ENCODE measurements at places on chromosomes 2 and 18.

DNA sequence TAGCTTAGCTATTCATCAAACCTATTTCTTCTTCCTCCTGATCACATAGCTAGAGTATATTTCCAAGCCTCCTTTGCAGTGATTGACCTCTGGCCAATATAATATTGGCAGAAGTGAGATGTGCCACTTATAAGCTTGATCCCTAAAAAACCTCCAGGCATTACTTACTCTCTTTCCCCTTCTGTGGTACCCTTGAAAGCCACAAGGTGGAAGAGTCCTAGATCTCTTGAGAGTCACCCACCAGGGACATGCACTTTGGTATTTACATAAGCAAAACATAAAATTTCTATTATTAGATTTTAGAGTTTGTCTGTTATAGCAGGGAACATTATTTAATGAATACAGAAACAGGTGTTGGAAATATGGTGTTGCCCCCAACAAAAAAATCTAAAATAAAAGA is 112.0 kb downstream of the EXOC6B start:
- no peak for DNase-seq

GRCh38 chr2:60553495-60554073 is at the start of gene BCL11A:
Gene BCL11A, minus strand, starts transcription at chr2:60553654. Its CDS starts 384 bp downstream, at chr2:60553270.
- DNase-seq, result peak; percentile 52

DNA sequence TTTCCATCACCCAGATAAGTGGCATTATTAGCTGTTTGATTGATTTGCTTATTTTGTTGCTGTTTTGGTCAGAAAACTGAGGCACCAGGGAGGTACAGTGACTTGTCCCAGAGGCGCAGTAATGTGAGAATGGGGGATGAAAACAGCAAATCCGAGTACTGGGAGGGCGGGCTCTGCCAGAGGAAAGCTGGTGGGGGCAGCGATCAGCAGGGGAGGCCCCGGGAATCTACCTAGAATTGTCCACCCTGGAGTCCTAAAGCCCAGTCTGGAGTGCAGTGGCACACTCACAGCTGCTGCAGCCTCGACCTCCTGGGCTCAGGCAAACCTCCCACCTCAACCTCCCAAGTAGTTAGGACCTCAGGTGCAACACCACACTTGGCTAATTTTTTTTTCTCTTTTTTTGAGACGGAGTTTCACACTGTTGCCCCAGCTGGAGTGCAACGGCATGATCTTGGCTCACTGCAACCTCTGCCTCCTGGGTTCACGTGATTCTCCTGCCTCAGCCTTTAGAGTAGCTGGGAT is 17.0 kb upstream of the PTMA start:
- DNase-seq, result no peak

- DNase-seq, result peak; percentile 74
Measured at GRCh38 chr2:224847961-224848850, 132.0 kb upstream of the CCDC195 start.

GRCh38 chr2:160565099-160565845 is 71.7 kb upstream of the RBMS1 start:
- no peak for DNase-seq

DNA sequence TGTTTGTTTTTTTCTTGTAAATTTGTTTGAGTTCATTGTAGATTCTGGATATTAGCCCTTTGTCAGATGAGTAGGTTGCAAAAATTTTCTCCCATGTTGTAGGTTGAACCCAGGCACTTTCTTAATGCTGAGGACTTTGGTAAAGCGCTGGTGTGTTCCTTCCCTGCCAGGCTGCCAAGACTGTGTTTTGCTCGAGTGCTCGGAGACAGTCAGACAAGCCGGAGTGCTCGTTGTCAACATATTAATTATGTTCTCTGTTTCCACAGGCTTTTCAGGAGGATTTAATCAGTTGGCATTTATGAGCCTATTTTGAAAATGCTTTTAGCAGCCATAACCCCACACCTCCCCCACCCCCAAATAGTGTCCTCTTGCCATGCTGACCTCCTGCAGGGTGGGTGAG is 6.4 kb downstream of the MTCL1 start:
- DNase-seq, result no peak

- no peak for DNase-seq
Measured at GRCh38 chr2:63790491-63790890, 51.2 kb upstream of the UGP2 start.

- DNase-seq, result peak; percentile 32
Measured at GRCh38 chr2:42812899-42813479, 20.6 kb upstream of the HAAO start.

- no peak for DNase-seq
Measured at GRCh38 chr18:8177330-8178016, 431.8 kb upstream of the RAB12 start.

- no peak for DNase-seq
Measured at GRCh38 chr2:130853391-130853790, 16.7 kb downstream of the ARHGEF4 start.

- DNase-seq, result no peak
Measured at GRCh38 chr18:72727038-72727655, 140.6 kb downstream of the NETO1 start.

DNA sequence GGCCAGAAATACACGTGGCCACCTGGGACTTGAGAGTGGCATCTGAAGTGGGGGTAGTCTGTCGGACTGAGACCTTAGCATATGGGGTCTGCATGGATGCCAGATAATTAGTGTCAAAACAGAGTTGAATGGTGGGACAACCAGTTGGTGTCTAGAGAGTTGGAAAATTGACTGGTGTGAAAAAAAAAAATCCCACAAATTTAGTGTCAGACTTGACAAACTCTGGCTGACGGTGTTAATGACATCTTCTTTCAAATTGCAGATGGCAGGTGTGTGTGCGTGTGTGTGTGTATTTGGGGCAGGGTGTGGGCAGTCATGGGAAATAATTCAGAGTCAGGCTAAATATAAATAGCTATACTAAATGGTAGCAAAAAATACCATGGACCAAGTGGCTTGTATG is 365.4 kb upstream of the RGPD4 start:
- no peak for DNase-seq

DNA sequence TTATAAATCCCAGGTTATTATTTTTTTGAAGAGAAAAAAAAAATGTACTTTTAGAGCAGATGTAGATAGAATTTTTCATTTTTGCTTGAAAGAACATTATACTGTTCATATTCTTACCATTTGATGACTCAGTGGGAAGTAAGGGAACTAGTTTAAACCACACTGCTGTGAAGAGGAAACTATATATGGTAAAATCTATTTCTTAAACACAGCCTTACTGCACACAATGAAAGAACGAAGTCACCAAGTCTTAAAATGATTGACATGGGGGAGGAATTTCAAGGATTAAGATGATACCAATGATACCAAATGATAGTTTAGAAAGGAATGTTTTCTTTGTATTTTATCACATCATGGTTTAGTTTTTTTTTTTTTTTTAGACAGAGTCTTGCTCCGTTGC is 5.0 kb downstream of the ACTR2 start:
- peak; percentile 71 for DNase-seq

GRCh38 chr2:150981826-150982225 is 279.8 kb downstream of the RBM43 start:
- no peak for DNase-seq

DNA sequence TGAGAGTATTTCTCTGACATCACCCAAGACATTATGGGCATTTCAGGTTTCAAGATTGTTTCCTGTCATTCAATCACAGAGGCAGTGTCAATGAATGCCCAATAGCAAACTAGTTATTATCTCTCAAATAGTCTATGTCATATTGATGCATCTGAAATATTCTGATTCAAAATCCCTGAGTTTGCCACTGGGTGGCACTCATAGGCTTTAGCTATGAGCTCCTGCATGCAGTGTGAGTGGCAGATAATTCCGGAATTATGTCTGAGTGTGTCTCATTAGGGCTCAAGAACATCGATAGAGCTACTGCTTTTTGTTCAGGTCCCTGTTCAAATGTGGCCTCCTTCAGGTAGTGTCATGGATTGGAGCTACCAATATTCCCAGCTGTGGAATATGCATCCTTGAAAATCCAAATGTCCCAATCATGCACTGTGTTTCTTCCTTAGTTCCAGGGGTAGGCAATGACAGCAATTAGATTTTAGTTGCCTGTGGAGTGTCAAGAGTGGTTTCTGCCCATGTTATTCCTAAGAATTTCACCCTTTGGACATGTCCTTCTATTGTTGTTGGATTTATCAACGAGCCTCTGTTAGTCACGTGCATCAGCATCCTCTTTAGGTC is 7.8 kb upstream of the OR6B3 start:
- DNase-seq, result peak; percentile 52

DNA sequence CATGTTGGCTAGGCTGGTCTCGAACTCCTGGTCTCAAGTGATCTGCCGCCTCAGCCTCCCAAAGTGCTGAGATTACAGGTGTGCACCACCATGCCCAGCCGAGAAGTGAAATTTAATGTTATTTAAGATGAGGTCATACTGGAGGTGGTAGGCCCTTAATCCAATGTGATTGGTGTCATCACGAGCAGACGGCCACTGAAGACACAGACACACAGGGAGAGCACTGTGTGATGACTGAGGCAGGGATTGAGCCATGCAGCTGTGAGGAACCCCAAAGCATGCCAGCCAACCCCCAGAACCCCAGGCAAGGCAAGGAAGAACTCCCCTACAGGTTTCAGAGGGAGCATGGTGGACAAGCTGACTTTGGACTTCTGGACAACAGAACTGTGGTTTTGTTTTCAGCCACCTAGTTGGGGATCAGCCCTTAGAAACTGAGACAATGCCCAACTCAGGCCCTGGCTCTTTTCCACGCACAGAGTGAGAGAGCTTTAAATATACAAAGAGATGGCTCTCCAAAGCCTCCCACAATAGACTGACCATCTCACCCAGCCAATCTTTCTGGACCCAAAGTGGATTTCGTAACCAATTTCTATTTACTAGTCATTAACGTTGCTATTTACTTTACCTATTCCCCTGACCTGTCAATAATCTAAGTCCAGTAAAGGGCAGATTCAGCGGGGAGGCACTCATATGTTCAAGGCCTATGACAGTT is 34.2 kb downstream of the TBC1D8 start:
- DNase-seq, result no peak

GRCh38 chr2:45192991-45193390 is 183.7 kb upstream of the SIX2 start:
- no peak for DNase-seq
